Heart left ventricle (tissue), 16 donors: ENCODE measurements at places on chromosomes 4 and X. TPM values are rescaled to one million over a fixed set of nuclear protein-coding genes. Genes with fewer than 3 reads are reported as not detected.
A peak's percentile ranks its signal among the peaks of the same experiment; 100 is the strongest.

DDX53 gene
- total RNA-seq = not detected

OTC gene
- total RNA-seq = not detected

GSPT2 gene
- total RNA-seq = 8.7 TPM

SLC7A11 gene
- total RNA-seq = 0.13 TPM

CDKN2AIP gene
- 10.3 TPM for total RNA-seq

RNF150 gene
- total RNA-seq = 55.7 TPM

DSPP gene
- total RNA-seq = not detected

STATH gene
- total RNA-seq = not detected

TMSB15B gene
- total RNA-seq = 0.49 TPM

SULT1E1 gene
- total RNA-seq = not detected

TMPRSS11F gene
- 0.10 TPM for total RNA-seq

SYTL4 gene
- 2.6 TPM for total RNA-seq

DNA sequence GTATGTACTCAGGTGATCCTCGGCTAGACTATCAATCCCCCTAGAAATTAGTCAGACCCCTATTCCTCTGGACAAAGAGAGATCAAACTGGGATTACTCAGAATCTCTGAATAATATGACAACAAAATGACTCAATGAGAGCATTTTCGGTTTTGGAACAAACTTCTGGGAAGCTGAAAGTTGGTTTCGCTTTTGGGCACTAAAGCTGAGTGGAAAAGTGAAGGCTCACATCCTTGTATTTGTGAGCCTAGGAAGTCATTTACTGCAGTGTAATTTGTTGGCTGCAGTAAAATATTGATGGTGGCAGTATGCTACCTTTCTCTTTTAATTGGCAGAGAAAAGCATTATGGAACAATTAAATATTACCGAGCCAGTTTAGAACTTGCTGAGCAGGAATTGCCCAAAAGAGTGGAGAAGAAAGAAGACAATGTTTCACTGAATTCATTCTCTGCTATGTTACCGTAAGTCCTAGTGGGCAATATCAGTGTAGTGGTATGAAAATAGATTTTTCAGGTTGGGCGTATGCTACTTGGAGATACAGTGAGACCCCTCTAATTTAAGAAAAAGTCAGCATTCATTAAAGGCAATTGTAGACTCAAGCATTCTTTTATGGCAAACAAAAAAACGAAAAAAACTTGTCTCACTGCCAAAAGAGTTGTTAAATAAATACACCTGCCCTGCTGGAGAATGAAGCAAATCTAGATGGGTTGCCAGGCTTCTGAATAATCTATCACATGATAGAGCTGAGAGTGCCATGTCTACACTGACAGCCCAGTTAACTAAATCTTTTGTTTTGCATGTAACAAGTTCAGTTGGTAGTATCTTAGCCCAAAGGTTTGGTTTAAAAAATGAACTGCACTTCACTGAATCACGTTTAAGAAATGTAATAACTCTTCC, 69.6 kb downstream of the AGTR2 start:
- DNase-seq = no peak

DNA sequence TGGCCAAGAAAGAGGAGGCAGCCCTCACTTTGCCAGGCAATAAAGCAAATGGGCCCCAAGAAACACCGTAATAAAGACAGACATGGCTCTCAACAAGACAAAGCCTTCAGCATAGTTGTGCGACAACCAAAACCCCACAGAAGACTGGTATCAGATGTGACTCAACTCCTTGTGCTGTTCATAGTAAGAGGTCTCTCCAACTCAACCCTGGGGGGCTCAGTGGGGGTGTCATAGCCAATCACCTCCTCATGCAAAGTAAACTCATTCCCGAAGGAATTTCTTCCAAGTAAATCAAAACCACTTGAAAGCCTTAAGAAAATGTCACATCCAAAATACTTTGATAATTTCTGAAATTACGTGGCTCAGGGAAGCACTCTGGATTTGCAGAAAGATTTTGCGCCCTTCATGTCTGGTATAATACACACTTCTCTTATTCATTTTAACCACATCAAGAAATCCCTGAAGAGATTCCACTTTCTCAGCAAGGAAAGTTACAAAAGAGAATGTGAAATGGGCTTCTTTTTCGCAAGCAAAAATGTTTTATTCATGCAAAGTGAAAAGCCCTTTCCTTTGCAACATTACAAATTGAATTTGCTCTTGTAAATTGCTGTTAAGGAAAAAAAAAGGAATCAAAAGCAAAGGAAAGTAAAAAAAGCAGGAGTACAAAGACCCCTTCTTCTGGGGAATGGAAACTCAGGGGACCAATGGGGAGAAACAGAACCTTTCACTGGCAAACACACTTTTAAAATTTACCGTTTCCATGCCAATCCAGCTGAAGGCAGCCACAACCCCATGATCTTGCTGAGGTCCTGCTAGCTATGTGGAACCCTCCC, 137.4 kb downstream of the NSUN7 start:
- no peak for DNase-seq

DNA sequence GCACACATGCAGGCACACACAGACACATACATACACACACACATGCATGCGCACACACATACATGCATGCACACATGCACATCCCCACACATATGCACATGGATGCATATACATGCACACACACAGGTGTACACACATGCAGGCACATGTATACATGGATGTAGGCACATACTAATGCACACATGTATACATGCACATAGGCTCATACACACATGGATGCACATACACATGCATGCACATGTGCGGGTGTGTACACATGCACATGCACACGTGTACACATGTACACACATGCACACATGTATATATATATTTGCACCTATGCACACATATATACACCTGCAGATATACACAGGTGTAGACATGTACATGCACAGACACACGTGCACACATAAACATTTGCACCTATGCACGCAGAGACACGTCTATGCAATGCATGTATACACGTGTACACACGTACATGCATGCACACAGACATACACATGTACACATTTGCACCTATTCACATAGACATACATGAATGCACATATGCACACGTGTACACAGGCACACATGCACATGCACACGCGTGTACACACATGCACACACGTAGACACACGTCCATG, 4.0 kb downstream of the PLCXD1 start:
- DNase-seq = peak; percentile 4

DNA sequence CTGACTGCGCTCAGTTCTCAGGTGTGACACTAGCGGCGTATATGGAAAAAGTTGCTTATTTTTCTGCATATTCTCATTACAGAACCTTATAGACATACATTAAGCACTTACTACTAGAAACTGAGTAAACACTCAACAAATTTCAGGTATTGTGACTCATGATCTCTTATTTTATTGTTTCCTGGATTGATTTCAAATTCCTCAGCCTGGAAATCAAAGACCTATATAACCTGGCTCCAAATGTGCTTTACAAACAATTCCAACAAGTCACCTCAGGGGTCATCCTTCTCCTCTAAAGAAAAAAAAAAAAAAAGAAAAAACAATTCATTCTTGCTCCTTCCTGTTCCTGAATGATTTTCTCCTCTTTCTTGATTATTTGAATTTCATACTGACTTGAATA, 152.3 kb downstream of the ADAM29 start:
- DNase-seq = no peak

GRCh38 chrX:118633530-118633929, 93.9 kb upstream of the IL13RA1 start:
- no peak for DNase-seq

DNA sequence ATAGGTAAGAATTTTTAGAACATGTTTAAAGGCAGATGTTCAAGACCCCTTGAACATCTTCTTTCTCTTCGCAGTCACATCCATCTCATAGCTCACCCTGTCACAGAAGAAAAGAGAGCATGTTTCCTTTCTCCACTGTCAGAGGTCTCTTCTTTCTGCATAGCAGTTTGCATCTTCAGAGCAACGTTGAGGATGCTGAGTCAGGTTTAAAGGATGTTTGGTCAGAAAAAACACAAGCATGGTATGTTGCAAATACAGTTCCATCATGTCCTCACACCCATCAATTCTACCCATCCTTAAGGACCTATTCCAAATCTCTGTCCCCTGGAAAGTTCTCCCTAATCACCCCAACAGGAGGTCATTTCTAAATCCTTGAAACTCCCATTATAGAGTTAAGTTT, 84.8 kb downstream of the STOX2 start:
- no peak for DNase-seq

DNA sequence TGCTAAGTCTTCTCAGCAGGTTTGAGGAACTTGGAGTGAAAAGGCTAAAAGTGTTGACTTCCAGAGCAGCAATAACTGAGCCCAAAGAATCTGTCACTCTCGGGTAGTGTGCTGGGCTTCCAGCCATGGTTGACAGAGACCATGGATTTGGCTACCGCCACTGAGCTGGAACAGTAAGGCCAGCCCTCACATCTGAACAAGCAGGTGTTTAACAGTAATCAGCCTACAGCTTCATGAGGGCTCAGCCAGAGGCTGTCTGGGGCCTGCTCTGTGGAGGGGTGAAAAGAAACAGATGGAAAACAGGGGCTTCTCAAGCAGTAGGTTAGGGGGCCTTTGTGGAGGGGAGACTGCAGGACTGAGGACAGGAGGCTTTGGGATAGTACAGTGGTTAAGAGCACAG, 14.9 kb downstream of the RASL11B start:
- peak; percentile 45 for DNase-seq

DNA sequence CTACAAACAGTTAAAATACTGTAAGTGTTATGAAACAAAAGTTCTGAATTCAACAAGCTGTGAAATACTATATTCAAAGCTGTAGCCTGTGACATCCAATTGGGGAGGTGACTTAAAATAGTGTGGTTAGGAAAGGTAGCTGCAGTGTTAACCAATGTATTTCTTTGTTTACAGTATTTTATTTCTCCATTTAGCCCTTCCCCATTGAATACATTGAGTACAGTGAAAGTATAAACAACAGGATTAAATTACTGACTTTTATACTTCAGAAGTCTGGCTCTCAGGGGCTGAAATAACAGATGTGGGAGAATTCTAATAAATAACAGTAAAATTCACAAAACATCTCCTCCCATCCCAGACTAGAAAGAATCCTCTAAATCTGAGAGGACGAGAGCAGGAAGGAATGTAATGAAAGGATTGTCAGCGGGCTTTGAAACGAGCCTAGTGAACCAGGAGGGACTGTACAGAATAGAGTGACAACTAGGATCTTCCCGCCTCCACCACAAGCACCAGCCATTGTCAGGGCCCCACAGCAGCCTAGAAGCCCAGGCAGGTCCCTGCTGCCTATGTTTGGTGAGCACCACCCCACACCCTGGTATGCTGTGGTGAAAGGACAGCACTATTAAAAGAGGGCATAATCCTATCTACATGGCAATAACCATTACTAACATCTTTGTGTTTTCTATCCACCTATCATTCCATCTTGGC, 73.7 kb downstream of the SPCS3 start:
- no peak for DNase-seq

DNA sequence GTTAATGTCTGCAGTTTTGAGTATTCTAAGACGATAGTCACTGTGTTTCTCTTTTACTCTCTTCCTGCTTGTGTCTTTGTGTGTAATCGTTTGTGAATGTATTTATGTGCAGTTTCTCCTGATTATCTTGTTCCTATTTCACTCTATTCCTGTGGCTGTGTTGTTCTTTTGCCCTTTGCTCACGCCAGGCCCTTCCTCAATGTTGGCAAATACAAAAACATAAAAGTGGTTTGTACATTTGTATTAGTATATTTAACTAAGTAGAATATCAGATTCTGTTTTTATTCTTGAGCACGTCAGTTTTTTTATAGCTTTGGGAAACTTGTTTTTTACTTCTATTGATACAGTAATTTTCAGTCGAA, 107.6 kb upstream of the BMPR1B start:
- no peak for DNase-seq

GRCh38 chr4:90419124-90419711, 292.0 kb downstream of the CCSER1 start:
- DNase-seq = no peak

GRCh38 chrX:21926527-21927278, 13.8 kb upstream of the SMS start:
- no peak for DNase-seq

- no peak for DNase-seq
Observed at GRCh38 chr4:92399032-92399431, 95.3 kb downstream of the GRID2 start.

- DNase-seq = no peak
Observed at GRCh38 chr4:137309424-137309823, 222.9 kb downstream of the PCDH18 start.

- DNase-seq = no peak
Observed at GRCh38 chrX:132333351-132333750, 114.1 kb upstream of the RAP2C start.

- DNase-seq = no peak
Observed at GRCh38 chrX:70166601-70167590, 10.4 kb upstream of the DGAT2L6 start.

- DNase-seq = peak; percentile 64
Observed at GRCh38 chr4:147829401-147830101, 97.7 kb downstream of the ARHGAP10 start.

GRCh38 chrX:124605511-124605910, 259.1 kb downstream of the SH2D1A start:
- DNase-seq = no peak

GRCh38 chr4:150863456-150863855, 151.6 kb downstream of the LRBA start:
- no peak for DNase-seq

GRCh38 chrX:12469296-12469695, 321.9 kb upstream of the PRPS2 start:
- DNase-seq = no peak

DNA sequence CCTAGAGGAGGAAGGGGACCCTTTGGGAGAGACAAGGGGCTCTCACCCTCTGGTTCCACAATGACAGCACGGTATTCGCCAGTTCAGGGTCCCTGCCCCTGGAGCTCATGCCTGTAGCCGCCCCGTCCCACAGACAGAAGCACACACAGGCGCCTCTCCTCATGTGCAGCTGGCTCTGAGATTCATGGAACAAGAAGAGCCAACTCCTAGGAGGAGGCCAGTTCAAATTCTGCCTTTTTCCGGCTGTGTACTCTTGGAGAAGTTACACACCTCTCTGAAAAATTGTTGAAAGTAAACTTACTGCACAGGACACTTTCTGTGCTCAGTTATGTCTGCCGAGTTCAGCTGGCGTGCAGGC, 15.3 kb downstream of the BLOC1S4 start:
- no peak for DNase-seq

GRCh38 chr4:3765271-3766035, 732 bp upstream of the ADRA2C start:
- DNase-seq = peak; percentile 38

GRCh38 chr4:87977521-87978278, 2.2 kb downstream of the SPP1 start:
- no peak for DNase-seq

DNA sequence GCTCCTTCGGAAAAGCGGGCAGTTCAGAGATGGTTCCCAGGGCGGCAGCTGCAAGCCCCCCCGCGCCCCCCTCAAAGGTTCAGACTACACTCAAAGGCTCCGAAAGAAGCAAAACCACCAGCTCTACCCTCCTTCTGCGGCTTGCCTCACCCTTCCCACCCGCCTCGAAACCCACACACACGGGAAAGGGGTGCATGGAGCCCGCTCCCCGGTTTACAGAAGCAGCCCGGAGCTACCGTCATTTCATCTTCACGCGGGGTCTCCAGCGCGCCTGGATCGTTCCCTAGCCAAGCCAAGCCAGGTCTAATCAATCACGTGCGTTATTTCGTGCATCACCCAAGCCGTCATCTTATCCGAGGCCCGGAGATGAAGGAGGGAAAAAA, 1.2 kb downstream of the NLGN4X start:
- no peak for DNase-seq
